Brain microvascular endothelial cell (primary cell): ENCODE measurements at places on chromosomes 12 and 14.

- DNase-seq: no peak
Observed at GRCh38 chr12:4607056-4607455, 41.8 kb downstream of the AKAP3 start.

GRCh38 chr12:56205445-56205844 is 16.2 kb upstream of the SMARCC2 start:
- no peak for DNase-seq

- no peak for DNase-seq
Observed at GRCh38 chr14:31283153-31283552, 75.6 kb upstream of the HECTD1 start.

DNA sequence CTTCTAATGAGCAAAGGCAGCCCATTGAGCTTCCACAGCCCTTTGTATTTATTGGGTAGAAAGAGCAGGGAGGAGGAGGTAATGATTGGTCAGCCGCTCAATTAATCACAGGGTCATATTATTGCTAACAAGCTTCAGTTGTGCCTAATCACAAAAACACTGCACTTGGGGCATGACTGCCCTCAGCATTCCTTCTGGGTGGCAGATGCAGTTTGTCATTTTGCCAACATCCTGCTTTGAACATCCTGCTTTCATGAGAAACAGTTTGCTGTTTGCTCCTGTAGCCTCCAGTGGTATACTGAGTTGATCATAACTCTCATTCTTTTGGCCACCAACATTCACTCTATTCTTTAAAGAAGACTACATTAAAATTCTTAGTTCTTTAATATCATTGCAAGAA is 462.9 kb upstream of the MIS18BP1 start:
- no peak for DNase-seq

DNA sequence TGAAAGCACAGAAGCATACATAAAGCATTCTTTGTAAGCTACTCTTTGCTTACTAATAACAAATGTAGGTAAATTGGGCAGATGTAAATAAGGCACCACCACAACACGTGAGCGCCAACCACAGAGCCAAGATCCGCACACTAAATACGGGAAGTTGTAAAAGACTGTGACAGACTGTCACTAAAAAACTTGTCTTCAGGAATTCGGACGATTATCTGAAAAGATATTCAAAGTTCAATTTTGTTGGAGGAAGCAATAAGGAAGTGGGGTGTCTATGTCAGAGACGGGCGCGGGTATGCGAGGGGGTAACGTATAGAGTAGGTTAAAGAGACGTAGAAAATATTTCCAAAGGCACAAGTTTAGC is 1.5 kb upstream of the HSP90B1 start:
- DNase-seq: no peak

GRCh38 chr12:118344829-118345228 is 27.9 kb downstream of the TAOK3 start:
- DNase-seq: no peak

- DNase-seq: no peak
Observed at GRCh38 chr12:15679151-15679550, 110.0 kb downstream of the EPS8 start.

- no peak for DNase-seq
Observed at GRCh38 chr12:109540526-109541412, 32.5 kb downstream of the MMAB start.

- DNase-seq: no peak
Observed at GRCh38 chr14:79256380-79256779, 954.9 kb downstream of the DIO2 start.

DNA sequence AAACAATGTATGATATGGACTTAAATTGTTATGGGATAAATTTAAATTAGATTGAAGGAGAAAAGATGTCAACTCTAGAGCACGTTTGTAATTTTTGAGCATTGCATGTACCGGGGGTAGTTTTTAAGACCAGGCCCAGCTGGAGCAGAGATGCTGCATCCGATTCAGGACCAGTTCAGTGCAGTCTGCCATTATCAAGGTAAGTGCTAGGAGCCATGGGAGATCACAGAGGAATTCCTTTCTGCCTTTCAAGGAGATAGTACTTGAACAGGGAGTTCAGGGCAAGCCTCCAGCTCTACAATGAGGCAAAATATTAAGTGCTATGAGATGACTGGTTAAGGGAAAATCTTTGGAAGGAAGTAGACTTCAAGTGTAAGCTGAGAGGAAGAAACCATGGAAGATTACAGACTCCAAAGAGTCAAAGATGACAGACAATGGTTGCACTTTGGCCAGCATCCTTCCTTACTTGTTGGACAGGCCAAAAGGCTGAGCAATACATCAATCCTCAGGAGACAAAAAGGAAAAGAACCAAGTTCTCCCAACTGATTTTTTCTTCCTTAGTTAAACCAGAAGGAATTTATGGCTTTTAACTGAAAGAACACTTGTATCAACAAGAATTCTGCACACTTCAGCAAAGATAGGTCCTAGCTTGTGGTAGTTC is 113.2 kb upstream of the HIF1A start:
- no peak for DNase-seq

DNA sequence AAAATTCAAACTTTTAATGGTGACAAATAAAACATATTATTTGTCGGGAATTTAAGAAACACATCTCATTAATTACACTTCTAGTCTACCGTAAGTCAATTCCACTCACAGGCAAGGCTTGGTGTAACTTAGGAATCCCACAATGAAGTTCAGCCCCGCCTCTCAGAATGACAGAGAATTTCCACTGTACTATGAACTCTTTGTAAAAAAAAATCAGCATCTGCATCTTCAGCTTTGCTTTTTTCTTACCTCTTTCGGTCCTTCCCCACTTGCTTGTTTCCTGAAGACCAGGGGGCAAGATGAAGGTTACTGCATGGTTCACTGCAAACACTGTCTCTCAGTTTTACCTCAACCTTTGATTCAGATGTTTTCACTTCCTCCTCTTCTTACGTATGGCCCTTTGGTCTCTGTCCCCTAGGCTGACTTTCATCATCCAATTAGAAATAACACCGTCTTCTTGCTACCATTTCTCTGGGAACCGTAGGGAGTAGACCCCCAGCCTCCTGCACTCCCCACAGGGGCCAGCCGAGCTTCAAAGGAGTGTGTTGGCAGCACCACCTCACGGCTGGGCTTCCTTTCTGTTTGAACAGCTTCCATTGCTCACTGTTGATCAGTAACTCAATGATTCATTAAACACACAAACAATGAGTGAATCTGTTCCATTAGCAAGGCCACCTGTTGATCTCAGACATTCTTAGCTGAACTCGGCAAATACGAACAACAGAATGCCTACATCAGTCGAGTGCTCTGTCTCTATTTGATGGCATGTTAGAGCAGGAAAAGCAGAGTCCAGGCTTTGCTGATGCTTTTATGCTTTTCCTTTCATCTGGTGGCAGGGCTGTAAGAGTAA is 343.0 kb downstream of the BMP4 start:
- DNase-seq: peak; percentile 18
